ENCODE measurements at places on chromosomes 6 and 20.
A peak's percentile ranks its signal among the peaks of the same experiment; 100 is the strongest.

DNA sequence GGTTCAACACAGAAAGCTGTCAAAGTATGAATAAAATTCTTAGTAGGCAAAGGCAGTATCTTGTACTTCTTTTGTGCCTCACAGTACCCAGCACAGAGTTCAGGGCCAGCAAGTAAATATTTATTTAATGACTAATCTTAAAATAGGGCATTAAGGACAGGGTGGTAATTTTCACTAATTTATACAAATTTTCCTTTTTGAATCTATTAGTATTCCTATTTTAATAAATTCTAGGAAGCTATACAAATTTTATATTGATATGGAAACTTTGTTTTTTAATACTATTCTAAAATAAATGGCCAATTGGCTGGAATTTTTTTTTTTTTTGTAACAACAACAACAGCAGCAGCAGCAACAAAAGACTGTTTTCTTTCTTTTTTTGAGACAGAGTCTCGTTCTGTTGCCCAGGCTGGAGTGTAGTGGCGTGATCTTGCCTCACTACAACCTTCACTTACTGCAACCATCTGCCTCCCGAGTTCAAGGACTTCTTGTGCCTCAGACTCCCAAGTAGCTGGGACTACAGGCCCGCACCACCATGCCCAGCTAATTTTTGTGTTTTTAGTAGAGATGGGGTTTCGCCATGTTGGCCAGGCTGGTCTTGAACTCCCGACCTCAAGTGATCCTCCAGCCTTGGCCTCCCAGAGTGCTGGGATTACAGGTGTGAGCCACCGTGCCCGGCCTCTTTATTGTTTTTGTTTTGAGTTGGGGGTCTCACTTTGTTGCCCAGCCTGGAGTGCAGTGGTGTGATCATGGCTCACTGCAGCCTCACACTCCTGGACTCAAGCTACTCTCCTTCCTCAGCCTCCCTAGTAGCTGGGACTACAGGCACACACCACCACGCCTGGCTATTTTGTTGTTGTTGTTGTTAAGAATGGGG lies 85.2 kb downstream of the FKBP5 start:
- no peak for DNase-seq

GRCh38 chr6:1407499-1407990 lies 18.2 kb downstream of the FOXF2 start:
- DNase-seq: no peak

DNA sequence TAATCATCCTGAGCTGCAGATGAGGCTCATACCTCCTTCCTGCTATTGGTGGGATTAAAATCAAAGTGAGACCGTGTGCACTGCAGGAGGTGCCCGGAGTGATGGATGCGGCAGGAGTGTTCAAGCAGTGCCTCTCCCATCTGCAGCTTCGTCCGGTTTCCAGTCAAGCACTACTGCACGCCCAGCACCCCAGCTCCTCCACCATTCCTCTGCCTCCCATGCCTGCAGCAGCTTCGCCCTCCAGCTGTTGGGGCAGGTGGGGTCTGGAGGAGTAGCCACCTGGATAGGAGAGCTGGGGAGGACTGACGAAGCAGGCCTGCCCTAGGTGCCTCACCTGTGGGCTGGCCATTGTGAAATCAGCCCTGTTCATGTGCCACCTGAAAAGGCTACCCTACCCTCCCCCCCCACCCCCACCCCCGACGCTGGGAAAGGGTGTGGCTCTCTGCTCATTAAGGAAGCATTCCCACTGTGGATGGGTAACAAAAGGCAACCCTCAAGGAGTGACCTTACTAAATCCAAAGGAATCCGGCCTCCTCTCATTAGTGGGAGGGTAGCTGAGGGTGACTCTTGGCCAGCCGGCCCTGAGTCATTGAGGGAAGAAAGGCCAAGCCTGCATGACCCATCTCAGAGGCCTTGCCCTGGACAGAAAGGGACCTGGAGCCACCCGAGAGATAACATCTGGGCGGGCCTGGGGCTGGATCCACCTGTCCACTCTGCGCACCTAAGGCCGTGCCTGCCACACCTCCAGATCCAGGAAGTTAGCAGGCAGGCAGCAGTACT lies 115.9 kb upstream of the ARMC2 start:
- peak; percentile 52 for DNase-seq

DNA sequence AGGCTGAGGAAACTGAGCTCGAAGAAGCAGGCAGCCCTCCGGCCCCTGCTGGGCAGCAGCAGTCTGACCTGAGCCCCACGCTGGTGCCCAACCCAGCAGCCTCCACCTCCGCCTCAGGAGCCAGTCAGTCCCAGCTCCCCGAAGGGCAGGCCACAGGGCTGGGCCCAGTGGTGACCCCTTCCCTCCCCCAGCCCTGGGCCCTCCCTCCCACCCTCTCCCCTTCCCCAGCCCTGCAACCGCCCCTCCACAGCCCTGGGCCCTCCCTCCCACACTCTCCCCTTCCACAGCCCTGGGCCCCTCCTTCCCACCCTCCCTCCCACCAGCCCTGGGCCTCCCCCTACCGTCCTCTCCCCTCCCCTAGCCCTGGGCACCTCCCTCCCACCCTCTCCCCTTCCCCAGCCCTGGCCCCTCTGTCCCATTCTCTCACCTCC lies 115.0 kb downstream of the TAF4 start:
- no peak for DNase-seq

GRCh38 chr6:7919871-7920270 lies 9.3 kb upstream of the TXNDC5 start:
- peak; percentile 68 for DNase-seq

GRCh38 chr20:16514140-16514539 lies 59.1 kb downstream of the KIF16B start:
- no peak for DNase-seq

- no peak for DNase-seq
Observed at GRCh38 chr6:142182004-142182403, 34.9 kb downstream of the VTA1 start.

DNA sequence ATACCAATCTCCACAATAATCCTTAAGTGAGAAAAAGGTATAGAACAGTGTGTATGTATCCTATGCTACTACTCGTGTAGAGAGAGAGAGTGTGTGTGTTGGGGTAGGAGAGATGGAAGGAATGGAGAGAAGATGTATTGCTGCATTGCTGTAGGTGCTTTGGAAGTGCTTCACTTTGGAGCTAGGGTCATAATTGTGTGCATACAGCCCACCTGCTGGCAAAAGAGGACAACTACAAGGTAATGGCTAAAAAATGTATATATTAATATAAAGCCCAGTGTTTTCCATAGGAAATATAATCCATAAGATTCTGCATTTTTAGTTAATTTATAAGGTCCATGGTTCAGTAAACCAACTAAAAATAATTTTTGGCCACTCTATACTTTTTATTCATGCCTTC lies 36.1 kb downstream of the SERAC1 start:
- no peak for DNase-seq

DNA sequence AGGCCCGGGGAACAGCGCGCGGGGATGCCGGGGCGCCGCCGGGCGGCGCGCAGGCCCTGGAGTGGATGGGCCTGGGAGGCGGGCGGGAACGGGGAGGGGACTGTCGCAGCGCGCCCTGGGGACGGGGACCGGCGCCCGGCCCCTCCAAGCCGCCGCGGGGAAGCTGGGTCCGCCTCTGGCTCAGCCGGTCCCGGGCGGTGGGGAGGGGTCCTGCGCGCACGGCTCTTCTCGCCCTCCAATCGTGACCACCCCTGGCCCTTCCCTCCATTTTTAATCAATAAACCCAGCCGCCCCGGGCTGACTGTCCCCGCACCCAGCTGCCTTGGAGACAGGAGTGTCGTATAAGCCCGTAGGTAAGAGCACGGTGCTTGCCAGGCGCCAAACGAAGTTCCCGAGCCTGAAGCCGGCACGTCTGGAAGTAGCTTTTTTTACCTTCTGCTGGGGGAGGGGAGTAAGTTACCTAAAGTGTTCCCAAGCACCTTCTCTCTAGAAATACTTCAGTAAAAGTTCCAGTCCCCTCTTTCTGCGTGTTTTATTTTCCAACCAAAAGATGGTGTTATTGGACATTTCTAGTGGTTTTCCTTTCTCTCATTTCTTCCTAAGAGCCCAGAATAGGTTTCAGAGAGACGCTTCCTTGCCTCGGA lies 780 bp upstream of the TAF4 start:
- peak; percentile 91 for DNase-seq

DNA sequence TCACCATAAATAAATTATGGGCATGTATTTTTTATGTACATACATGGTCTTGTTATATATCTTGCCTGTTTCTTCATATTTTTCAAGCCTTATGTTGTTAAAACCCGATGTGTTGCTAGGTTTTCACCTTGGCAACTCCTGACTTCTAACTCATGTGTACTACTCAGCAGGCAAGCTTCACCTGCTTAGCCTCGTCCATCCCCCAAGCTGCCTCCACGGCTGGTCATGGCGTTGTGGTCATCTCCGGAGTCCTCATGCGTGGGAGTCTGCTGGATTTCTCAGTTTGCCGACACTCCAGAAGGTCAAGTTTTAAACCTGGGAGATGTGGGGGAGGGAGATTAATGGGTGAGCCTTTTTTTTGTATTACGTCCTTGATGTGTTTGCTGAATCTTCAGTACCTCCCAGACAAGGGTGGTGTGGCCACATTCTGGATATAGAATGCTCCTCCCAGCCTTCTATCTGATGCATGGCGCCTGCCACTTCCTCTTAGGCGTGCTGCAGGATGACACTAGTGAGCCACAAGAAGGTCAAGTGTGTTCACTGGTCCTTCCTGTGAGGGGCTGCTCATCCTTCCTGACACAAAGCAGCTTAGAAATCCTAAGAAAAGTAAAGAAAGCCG lies 26.6 kb upstream of the EDN3 start:
- DNase-seq: no peak

DNA sequence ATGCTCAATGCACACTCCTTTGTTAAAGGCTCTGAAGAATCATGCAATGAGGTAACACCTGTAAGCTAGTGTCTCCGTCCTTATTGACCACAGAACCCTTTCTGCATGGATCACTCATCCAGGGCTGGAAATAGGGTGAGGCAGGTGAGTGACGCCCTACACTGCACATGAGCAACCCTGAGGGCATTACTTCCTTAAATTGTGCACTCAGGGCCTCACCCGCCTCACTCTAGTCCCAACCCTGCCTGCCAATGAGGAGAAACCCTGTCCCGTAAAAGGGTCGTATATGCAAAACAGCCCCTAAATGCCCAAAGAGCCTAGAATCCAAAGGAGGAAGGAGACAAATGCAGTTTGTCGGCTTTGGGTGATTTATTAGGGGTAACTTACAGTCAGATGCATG lies 33.6 kb upstream of the NOP56 start:
- DNase-seq: no peak

GRCh38 chr6:152769159-152769558 lies 18.6 kb downstream of the VIP start:
- DNase-seq: no peak

GRCh38 chr20:16446991-16447390 lies 126.3 kb downstream of the KIF16B start:
- no peak for DNase-seq

- DNase-seq: no peak
Observed at GRCh38 chr6:147231589-147231988, 27.4 kb downstream of the STXBP5 start.

GRCh38 chr6:145204301-145204700 lies 531.0 kb downstream of the EPM2A start:
- DNase-seq: no peak

Data from ELF-1 (cell line).